ENCODE measurements at places on chromosomes 12 and 14.
A peak's percentile ranks its signal among the peaks of the same experiment; 100 is the strongest.

DNA sequence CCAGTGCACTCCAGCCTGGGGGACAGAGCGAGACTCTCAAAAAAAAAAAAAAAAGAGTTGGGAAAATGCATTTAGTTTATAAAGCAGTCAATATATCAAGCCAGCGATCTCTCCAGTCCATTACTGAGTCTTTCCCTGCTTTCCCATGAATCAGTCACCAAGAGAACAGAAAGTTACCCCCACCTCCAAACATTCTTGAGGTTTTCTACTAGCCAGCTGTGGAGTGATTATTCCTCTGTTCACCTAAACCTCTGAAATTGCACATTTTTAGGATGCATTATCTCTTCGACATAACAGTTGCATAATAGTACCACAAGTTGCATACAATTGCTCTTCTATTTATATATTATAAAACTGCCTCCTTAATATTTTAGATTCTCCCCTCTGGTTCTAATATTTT lies 134.8 kb upstream of the DIO3 start:
- no peak for DNase-seq

- peak; percentile 82 for DNase-seq
These were observed 18.5 kb downstream of the NCOR2 start for GRCh38 chr12:124548854-124549378.

GRCh38 chr14:102464846-102465341 lies 44.7 kb downstream of the ANKRD9 start:
- DNase-seq: no peak

DNA sequence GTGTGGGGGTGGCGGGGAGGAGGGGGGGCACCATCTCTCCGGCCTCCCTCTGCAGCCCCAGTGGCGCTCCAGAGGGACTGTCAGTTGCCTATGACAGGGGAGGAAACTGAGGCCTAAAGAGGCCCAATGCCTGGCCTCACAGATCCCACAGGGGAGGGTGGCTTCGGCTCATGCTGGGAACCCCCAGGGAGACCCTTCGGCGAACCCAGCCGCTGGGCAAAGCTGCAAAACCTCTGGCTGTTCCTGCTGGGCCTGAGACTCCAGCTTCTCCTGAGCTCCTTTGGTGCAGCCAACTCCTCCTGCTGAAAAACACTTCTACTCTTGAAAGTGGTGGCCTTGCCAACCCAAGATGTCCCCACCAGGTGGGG lies 170.1 kb upstream of the RTL1 start:
- DNase-seq: no peak

DNA sequence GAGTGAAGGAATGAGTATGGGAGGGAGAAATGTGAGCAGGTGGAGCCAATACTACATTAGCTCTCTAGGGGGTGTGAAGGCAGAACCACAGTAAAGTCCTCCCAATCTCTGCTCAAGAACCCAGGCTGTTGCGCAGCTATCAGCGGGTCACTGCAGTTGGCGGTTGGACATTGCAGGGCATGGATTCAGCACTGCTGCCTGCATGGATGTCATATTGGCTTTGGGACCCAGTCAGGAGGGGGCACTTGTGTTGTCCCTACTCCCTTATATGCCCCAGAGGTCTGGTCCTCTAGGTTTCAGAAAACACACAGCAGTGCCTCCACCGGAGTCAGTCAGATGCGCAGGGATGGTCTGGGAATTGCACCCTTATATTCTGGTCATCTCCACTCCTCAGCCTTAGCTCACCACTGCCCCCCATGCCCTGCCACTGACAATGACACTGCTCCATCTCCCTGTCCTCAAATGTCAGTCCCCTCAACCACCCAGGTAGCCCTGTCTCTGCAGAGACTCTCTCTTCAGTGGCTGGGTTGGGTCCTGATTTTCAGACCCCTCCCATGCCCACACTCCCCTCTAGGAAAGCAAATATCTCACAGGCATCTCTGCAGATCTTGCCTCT lies 9.6 kb downstream of the ZDHHC22 start:
- no peak for DNase-seq

DNA sequence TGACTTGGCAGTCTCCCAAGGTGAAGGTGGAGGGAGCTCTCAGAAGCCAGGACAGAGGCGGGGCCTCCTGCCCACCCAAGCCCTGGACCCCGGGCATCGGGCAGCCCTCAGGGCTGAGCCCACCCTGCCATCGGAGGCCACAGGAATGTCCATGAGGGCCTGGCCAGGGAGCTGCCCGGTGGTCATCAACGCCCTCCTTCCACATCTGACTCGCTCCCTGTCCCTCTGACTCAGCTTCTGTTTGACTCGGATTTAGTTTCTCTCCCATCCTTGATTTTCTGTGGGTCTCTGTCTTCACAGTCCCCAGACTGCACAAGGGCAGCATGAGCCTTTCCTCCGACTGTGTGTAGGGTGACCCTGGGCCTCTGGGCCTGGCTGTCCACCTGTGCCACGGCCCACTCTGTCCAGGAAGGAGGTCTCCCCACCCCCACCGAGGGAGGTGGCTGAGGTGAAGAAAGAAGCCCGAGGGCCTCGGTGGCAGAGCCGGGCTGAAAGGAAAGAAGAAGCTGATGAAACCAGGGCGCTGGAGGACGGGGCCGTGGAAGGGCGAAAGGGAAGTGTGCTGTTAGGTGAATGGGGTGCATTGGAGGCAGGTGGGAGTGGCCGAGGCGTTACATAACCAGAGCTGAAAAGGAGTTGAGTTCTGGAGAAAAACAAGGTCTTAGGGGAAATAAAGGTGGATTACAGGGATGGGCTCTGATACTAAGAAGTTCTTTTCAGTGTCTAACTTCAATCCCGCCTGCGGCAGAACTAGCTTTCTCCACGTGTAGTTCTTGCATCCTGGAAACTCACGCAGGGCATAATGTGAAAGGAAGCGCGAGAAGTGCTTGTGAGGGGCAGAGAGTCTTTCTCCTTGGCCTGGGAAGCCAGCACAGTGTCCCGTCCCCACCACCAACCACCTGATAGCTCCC lies 16.7 kb upstream of the TMEM106C start:
- DNase-seq: peak; percentile 37

- DNase-seq: no peak
These were observed 41.3 kb downstream of the MSRB3 start for GRCh38 chr12:65319688-65320200.

GRCh38 chr14:99163446-99163845 lies 108.6 kb downstream of the BCL11B start:
- no peak for DNase-seq

DNA sequence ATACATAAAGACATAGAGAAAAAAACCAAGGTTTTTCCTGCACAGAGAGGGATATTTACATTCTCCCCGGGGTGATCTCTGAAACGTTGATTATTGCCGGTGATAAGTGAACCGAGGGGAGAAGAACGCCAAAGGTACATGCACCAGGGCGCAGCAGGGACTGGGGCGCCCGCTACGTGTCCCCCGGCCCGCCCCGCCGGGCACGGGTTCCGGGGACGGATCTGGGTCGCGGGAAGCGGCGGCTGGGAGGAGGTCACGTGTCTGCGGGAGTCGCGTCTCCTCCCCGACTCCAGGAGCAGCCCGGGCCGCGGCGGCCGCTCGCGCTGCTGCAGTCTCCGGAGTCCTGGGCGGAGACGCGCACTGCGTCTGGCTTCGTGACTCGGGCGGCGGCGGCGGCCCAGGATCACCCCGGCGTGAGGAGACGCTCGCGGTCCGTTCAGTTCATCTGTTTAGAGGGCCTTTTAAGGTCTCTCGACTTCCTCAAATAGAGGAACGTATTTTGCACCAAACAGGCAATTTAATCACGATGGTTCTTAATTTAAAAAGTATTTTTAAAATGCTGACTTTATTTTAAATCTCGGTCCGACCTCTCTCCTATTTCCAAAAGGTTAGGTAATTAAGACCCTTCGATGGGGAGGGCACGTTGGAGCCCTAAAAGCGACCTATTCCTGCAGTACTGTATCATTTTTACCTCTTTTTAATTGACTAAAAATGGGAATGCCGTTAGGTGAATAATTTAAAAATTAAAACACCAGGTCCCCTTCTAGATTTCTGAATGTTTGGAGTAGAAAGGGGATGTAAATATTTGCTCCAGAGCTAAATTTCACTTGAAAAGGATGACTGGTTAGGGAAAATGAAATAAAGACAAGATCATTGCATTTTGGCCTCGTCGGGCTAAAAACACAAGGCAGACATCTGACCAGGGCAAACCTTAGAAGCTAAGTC lies 1.8 kb upstream of the BHLHE41 start:
- peak; percentile 45 for DNase-seq

- no peak for DNase-seq
These were observed 266.2 kb upstream of the PELI2 start for GRCh38 chr14:55851961-55852360.

- no peak for DNase-seq
These were observed 716 bp downstream of the TMEM179 start for GRCh38 chr14:104603711-104604401.

DNA sequence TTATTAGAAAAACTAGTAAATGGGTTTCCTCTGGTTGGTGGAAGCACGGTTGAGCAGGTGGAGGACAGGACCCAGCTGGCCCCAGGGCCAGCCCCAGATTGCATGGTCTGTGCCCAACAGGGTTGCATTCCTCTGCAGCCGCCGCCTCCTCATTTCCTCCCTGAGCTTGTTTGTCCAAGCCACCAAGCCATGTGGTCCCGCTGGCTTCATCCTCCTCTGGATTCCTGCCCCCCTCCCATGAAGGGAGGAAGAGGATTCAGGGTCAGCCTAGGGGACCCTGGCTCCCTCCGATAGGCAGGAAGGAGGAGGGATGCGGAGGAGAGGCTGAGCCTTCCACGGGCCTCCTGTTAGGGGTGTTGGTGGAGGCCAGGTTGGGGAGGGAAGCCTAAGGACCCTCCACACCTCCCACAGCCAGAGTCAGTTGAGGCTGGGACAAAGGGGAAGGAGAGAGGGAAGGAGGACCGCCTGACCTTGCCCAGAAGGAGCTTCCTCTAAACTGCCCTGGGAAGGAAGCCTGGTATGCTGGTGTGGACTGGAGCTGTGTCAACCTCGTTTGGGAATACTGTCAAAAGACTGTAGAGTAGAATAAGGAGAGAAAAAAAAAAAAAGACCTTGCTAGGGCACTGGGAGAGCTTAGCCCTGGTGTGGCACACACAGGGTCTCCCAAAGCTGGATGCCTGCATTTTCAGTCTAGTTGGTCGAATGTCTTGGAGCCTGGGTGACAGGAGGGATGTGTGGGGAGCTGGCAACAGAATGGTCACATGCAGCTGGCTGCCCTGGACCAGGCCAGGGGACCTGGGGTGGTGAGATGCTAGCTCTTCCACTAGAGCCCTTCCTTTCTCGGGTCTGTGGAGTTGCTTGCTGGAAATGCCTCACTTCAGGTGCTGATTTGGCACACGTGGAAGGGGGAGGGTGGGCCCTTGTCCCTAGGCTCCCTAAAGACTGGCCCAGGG lies 42.4 kb downstream of the PLEKHG3 start:
- DNase-seq: peak; percentile 47

- no peak for DNase-seq
These were observed 19.0 kb downstream of the GCN1 start for GRCh38 chr12:120175537-120175936.

- DNase-seq: peak; percentile 35
These were observed at the start of gene KSR2 for GRCh38 chr12:117968826-117969659. Gene KSR2 (minus strand): TSS chr12:117968990. CDS start chr12:117968255, 735 bp downstream.

- DNase-seq: no peak
These were observed 7.4 kb upstream of the CSRNP2 start for GRCh38 chr12:51090705-51091229.

DNA sequence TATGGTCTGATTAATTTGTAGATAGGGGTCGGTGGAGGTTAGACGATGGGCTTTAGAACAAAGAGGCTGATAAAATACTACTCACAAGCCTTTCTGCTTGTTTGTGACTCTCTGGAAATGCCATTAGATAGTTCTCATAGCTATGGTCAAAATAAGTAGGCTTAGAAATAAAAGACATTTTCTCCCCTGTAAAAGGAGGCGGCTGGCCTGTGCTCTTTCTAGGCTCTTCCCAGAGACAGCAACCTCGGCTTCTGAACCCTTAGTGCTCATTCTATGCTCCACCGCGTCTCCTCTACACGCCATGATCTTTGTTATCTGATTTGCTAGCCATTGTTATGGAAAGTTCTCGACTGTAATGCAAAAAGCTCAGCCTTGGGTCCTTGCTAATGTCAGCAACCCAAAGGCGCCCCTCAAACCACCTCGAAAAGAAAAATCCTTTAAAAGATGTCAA lies 64.5 kb downstream of the CRADD start:
- DNase-seq: no peak

- no peak for DNase-seq
These were observed 42.2 kb downstream of the PLXNC1 start for GRCh38 chr12:94190623-94191022.

DNA sequence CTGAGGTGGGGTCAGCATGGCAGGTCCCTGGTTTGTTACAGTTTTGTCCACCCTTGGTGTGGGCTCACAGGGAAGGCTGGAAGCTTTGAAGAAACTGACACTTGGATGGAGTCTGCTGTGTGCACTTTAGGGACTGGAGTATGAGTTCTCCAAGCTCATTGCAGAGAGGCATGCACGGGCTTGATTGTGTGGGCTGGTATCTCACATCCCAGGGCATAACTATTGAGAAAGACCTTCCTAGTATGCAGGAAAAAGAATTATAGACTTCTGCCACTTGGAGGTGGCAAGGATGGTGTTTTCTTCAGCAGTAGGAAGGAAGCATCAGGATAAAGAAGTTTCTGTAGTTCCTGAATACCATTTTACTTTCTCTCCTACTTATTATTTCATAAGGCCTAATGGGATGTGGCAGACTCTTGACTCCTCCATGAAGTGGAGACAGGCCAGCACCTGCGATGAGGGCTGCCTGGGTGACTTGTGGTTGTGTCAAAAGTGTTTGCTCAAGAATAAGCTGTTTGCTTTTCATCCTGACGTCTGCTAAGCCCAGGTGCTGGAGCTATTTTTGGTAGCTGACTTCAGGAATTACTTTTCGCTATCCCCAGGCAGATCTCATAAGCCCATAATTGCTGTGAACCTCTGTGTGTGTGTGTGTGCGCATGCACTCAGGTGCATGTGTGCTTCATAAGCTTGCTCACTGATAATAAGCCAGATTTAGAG lies 125.8 kb downstream of the KTN1 start:
- no peak for DNase-seq

DNA sequence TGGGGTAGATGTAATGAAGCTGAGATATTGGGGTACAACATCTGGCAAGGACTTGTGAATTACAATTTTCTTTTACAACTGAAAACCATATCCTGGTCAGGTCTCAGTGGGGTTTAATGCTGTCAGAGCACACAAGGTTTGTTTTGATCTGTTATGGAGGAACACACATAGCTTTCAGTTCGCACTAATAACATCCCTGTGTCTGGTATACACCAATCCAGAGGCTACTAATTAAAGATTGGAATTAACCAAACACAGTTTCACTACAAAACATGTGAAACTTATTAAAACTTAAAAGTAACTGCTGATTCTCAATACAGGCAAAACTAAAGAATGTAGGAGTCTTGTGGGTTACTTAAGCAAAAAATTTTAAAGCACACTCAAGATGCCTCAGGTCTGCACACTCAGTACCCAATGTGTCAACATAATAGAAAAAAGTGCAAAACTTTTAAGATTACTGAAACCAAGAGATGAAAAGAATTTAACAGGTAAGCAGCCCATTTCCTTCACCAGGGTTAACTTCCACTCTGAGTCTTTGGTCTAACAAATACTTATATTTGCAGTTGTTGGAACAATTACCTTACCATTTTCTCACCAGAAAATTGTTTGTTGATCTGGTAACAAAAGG lies 77.4 kb downstream of the LLPH start:
- DNase-seq: no peak
